AG04449 (cell line): ENCODE measurements at places on chromosomes 12 and 14.
A peak's percentile ranks its signal among the peaks of the same experiment; 100 is the strongest.

GRCh38 chr12:116616536-116617248 is 57.5 kb downstream of the MAP1LC3B2 start:
- no peak for DNase-seq

GRCh38 chr14:68482772-68483395 is 310.0 kb downstream of the ZFP36L1 start:
- no peak for DNase-seq

DNA sequence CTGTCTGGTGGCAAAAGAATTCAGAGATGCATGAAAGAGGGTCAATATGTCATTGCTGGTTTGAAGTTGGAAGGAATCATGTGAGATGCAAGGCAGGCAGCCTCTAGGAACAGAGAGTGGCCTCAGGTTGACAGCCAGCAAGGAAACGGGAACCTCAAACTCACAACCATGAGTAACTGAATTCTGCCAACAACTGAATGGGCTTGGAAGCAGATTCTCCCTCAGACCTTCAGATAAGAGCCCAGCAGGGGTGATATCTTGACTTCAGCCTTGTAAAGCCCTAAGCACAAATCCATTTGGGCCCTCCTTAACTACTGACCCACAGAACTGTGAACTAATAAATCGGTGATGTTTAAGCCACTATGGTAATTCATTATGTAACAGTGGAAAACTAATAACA is 35.8 kb downstream of the USP15 start:
- DNase-seq = no peak

- no peak for DNase-seq
These were observed 174.0 kb downstream of the EGLN3 start for GRCh38 chr14:33776871-33777270.

- no peak for DNase-seq
These were observed 111.2 kb downstream of the LGMN start for GRCh38 chr14:92637228-92637627.

GRCh38 chr12:82857911-82858533 is 171.3 kb downstream of the TMTC2 start:
- no peak for DNase-seq

- DNase-seq = peak; percentile 26
These were observed 14.6 kb upstream of the RBM19 start for GRCh38 chr12:113980537-113981337.

GRCh38 chr14:71086567-71086966 is 179.3 kb downstream of the PCNX1 start:
- no peak for DNase-seq

DNA sequence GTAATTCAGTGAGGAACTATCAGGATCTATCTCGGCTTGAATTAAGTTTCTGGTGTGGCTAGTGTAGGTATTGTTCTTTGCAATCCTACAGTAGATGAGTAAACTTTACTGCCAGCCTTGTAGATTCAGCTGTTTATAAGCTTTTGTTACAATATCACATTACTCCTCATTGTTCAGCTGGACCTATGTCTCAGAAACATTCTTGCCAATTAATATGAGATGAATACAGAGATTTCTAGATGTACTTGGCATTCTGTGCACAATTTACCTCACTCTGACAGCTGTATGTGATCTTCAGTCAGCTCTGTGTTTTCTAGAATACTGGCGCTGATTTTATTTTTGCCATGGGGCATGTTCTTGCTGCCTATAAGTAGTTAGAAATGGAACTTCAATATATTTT is 55.7 kb downstream of the METTL25 start:
- DNase-seq = no peak

DNA sequence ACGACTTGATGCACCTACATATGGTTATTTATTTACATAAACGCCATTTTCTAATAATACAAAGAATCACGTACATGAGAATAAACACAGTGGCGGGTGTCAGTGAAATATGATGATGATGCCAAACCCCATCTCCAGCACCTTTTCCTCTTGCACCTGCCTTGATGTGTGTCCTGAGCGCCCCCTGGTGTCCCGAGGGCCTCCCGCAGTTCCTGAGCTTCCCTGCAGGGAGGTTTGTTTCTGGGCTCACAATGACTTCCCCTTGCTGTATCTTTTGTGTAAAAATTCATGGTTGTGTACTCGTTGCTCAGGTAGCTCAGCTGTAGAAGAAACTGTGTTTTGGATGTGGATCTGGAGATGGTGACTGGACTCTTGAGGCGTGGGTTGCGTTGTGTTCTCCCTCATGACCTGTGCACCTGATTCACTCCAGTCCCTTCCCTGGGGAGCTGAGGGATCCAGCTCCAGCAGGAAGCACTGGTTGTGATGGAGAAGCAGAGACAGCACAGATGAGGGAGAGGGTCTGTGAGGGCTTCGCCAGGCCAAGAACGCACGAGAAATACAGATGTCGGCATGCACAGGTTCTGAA is 1037.8 kb downstream of the TMEM121 start:
- no peak for DNase-seq

DNA sequence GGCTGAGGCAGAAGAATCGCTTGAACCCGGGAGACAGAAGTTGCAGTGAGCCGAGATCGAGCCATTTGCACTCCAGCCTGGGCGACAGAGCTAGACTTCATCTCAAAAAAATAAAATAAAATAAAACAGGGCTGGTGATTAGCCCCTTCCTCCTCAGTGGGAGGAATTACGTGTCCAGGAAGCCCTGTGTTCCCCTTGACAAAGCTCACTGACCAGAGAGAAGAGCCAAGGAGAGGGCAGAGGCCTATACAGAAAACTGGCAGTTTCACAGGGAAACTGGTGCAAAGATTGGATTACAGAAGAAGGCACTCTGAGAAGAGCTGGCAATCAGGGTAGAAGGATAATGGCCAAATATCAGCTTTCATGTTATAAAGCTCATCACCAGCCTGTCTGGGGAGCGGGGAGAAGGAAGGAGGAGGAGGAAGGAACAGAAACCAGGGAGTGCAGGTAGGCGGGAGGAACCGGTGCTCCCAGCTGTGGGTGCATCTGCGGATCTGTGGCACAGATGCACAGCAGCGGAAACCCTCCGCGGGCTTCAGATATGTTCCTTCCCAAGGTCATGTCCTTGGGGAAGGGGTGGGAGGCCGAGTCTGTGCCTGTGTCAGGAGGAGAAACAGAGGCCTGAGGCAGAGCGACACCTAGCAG is 6.7 kb downstream of the RAB15 start:
- no peak for DNase-seq

- DNase-seq = no peak
These were observed 334.0 kb downstream of the BTG1 start for GRCh38 chr12:91811481-91812287.

DNA sequence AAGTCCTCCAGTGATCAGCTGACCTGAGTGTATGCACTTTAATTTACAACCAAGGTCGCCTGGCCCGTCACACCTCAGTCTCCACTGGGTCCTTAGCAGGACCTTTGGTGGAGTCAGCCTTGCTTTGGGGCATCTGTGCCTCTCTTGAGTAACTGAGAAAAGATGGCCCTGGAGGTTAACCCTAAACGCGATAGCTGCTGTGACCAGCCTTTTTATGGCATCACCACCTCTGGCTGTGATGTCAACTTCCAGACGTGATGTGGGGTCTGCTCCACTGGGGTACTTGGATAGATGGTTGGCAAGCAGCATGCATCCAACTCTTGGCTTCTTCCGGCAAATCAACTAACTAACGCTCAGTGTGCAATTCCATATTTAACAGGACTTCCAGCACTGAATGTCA is 122.8 kb upstream of the RTL1 start:
- DNase-seq = no peak

DNA sequence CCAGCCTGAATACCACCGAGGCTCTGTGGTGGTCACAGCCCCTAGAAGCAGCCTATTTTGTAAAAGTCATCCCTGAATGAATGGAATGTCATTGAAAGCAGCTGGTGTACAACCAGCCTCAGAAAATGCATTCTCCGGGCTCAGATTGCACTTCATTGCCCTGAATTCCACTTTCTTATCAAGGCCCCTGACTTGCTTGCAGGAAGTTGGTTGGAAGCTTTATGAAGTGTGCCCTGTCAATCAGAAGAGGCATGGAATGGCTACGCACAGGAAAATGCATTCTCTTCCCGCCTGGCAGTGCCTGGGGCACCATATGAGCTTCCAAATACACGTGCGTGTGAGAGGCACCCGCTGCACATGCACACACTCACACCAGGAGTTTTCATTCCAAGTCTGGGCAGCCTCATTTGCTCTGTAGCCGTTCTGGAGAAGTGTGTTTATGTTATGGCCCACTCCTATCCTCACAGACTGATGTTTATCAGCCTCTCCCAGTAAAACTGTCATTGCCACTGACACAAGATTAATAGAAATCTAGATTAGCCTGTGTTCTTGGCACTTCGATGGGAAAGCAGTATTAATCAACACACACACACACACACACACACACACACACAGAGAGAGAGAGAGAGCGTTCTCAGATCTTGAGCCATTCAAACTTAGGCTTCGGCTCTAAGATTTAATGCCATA is 63.9 kb downstream of the NUAK1 start:
- DNase-seq = no peak

DNA sequence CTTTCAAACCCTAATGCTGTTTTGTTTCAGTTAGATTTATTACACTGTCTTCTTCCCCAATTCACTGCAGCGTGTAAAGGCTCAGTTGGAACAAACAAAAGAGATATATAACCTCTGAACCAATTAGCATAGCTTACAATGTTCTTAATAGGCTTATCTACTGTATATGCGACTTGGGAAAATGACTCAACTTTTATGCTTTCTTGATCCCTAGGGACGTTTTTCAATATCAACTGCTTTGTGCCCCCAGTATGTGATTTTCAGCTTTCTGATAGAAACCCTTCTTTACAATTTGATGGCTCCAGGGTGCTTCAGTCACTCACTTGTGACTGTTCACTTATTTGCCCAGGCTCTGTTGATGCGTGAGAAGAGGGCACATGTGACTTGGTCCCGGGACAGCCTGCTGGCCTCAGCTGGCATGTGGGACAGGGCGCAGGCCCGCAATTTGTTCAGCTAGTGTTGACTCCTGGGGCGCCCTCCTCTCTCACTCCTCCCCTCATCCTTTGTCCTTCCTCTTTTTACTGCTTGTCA is 107.1 kb downstream of the TMTC2 start:
- DNase-seq = no peak

- no peak for DNase-seq
These were observed 5.9 kb downstream of the ZFYVE21 start for GRCh38 chr14:103721334-103722120.
